ENCODE measurements at places on chromosomes 3 and 15.

GRCh38 chr3:194257916-194258668 lies 93.0 kb downstream of the CPN2 start:
- DNase-seq = no peak

DNA sequence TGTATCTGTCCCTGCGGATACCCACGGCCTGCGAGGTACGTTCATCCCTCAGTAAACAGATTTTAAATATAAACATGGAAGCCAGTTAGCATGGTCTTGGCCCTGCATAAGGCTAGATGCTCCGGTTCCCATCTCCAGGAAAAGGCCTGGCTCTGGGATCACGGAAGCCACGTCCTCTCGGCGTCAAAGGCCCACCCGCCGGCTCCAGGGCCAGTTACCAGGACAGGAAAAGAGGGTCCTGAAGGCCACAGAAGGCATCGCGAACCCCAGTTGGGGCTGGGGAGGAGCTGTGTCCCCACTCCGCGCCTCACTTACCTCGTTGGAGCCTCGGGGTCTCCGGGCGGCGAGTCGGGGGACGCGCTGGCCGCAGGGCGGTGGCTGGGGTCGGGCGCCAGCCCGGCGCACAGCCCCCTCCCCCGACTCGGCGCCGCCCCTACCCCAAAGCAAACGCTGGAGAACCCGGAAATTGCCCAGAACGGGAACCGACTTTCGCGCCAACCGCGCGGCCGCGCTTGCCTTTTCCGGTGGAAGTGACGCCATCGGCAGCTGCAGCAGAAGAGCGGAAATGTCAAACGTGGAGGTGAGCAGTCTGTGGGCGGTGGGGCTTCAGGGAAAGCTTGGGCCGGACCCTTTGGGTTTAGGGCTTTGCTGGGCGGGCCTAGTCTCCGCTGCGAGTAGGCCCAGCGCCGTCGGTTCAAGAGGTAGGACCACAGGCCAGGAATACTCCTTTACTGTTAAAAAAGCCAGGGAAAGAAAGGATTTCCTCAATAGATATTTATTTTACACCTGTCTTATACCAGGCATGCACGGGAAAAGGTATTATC lies at the start of gene TOPBP1:
TSS of gene TOPBP1 (minus strand) at position 488 of the 824 bp plus-strand sequence. CDS start 814 bp downstream, outside the sequence.
- DNase-seq = peak; percentile 70

DNA sequence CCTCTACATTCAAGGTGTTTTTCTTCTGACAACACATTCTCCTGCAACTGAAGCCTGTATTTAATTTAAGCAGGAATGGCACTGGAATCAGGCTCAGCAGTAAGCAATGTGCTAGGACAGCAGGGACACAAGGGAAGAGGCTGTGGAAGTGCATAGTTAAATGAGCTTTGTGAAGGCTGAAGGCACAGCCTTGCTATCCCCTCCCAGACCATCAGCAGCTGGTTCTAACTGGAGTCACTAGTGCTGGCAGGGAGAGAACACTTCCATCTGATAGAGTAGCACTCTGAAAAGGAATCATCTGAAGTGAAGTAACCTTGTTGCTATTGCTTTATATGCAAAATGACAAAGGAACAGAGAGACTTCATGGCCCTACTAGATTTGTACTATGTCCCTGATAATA lies 14.7 kb downstream of the UQCC5 start:
- no peak for DNase-seq

GRCh38 chr3:104437131-104437750 lies 929.5 kb upstream of the ALCAM start:
- DNase-seq = no peak

GRCh38 chr15:51579012-51579411 lies 43.6 kb downstream of the DMXL2 start:
- no peak for DNase-seq

- peak; percentile 2 for DNase-seq
Measured at GRCh38 chr15:98650417-98651035, 2.2 kb downstream of the IGF1R start.

GRCh38 chr3:58383904-58384303 lies 49.7 kb downstream of the PDHB start:
- DNase-seq = no peak
